Mesendoderm (in vitro differentiated cells): ENCODE measurements at places on chromosomes 7 and 10.

DNA sequence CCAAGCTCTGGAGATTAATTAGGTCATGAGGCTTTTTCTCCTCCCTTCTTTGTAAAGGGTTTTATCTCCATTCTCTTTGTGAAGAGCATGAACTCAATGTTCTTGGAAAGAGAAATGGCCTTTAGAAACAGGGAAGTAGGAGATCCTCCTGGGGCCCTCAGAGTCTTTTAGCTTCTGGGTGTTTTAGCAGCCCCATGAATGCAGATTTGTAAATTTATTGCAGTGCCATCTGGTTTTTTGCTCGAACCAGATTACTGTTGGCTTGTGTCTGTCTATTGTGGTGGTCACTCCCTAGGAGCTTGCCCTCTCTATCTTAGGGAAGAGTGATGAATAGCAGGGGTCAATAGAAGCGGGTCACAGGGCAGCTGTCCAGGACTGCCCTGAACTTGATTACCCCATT is 110.6 kb downstream of the BTRC start:
- DNase-seq = no peak

GRCh38 chr7:44796034-44796503 is 412 bp upstream of the PPIA start:
- peak; percentile 88 for DNase-seq

DNA sequence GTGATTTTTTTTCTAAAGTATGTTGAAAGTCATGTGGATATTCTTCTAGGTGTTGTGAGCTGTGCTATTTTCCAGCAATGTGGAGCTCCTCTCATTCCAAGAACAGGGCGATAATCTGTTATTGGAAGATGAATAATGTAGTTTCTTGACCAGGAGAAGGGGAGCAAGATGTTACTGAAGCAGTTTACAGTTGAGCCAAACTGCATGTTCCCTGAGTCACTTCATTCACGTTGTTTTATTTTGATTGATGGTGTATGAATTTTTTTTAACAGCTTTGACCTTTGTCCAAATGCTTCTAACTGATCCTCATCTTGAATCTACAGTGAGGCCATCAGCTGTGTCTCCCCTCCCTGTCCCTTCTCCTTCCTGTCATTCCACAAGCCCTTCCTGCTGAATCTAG is 277.1 kb upstream of the KLF6 start:
- no peak for DNase-seq

DNA sequence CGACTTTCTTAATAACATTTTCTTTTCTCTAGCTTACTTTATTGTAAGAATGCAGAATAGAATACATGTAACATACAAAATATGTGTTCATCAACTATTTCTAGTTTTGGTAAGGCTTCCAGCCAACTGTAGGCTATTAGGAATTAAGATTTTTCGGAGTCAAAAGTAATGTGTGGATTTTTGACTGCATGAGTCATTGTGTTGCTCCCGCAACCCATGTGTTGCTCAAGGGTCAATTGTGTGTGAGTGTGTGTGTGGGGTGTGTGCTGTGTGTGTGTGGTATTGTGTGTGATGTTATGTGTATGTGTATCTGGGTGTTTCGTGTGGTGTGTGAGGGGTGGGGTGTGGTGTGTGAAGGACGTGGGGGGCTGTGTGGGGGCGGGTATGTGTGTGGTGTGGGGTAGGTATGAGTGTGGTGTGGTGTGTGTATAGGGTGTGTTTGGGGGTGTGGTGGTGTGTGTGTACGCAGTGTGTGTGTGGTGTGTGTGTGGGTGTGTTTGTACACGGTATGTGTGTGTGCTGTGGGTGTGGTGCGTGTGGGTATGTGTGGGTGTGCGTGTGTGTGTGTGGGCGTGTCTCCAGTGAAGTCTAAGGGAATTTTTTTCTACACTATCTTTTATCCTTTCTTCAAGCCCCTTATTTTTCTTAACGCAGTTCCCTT is 60.5 kb downstream of the RSU1 start:
- DNase-seq = no peak

DNA sequence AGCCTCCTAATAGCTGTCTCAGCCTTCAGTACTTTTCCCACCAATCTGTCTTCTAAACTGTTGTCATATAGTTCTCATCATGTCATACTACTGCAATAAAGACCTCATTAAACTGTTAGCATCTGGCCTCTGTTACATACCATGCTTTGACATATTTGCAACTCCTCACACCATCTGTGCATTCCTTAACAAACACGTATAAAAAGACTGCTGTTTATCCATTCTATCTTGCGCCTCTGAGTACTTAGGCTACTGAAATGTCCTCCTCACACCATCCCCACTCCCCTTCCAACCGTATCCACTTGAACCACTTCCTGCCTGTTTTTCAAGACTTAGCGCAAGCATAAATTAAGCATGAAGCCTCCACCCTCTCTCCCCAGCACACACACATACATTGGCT is 41.6 kb downstream of the SLC16A9 start:
- peak; percentile 19 for DNase-seq

DNA sequence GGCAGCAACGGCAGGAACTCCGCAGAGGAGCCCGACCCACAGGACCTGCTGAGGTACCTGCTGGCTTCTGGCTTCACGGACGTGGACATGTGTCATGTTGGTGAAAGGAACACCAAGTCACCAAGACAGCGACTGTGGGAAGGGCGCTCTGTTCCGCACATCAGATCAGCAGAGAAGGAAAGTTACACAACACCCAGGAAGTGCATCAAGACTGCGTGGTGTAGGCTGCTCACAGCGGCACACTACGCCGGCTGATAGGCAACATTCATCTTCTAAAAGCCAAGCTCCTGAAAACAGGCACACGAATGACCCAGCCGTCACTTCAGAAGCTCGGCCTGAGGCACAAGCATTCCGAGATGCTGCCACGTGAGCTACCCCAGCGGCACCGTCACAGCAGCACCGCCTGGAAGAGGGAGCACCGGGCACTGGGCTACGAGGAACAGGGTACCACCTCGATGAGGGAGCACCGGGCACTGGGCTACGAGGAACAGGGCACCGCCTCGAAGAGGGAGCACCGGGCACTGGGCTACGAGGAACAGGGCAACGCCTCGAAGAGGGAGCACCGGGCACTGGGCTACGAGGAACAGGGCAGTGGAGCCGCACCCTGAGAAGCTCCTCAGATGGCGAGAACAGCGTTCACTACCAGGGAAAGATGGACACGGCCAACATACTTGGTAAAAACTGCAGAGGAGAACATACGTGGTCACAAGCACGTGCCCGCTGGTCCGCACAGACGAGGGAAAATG is 86.7 kb downstream of the MAD1L1 start:
- no peak for DNase-seq

GRCh38 chr7:35553519-35553918 is 141.4 kb downstream of the HERPUD2 start:
- DNase-seq = no peak

DNA sequence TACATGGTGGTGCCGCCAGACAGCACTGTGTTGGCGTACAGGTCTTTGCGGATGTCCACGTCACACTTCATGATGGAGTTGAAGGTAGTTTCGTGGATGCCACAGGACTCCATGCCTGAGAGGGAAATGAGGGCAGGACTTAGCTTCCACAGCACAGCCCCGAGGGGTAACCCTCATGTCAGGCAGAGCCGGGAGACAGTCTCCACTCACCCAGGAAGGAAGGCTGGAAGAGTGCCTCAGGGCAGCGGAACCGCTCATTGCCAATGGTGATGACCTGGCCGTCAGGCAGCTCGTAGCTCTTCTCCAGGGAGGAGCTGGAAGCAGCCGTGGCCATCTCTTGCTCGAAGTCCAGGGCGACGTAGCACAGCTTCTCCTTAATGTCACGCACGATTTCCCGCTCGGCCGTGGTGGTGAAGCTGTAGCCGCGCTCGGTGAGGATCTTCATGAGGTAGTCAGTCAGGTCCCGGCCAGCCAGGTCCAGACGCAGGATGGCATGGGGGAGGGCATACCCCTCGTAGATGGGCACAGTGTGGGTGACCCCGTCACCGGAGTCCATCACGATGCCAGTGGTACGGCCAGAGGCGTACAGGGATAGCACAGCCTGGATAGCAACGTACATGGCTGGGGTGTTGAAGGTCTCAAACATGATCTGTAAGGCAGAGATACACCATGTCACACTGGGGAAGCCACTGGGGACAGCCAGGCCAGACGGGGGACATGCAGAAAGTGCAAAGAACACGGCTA is 104.6 kb upstream of the TNRC18 start:
- DNase-seq = no peak

DNA sequence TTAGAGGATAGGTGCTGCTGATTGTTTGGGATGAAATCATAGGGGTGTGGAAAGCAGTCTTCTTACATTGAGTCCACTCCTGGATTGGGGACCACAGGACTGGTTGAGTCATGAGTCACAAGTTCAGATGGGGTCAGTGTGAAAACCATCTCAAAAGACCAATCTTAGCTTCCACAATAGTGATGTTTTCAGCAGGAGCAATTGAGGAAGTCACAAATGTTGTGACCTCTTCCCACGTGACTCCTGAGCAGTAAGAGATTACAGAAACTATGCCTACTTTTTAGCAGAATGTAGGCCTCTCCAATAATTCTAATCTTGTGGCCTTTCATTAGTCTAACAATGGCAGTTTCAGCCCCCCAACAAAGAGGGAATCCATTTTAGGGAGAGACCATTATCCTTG is 256.9 kb upstream of the CDC14C start:
- no peak for DNase-seq

DNA sequence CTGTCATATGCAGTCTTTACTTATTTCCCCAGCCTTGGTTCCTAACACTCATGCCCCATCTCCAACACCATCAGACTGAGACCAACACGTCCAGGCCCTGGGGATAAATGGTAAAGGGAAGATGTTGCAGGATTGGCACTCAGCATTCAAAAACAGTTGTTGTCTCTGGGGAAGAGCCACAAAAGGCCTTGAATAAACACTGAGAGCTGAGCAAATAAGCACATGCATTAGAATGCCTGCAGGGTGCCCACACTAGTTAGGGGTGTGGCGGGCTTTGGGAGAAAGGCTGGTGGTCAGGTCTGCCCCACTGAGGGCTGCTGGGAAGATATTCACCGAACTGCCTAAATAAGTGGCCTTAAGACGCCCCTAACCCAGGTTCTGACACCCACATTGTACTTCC is 391.0 kb downstream of the GFRA1 start:
- no peak for DNase-seq

- DNase-seq = no peak
Measured at GRCh38 chr10:57785068-57785467, 482.6 kb downstream of the IPMK start.

DNA sequence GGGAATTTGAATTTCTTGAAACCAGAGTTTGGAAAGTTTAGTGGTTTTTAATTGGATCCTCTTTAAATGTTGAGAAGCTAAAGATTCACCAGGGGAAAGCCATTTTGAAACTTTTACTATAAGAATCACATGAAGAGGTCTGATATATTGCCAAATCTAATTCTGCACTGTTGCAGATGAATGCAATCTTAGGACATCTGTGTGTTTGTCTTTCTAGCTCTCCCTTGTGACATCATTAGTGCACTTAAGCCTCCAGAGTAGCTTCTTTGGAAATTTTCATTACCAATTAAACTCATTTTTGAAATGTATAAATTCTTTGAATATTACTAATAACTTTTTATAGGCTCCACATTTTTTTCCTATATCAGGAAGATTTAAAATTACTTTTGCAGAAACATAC is 160.2 kb downstream of the BICC1 start:
- DNase-seq = no peak

DNA sequence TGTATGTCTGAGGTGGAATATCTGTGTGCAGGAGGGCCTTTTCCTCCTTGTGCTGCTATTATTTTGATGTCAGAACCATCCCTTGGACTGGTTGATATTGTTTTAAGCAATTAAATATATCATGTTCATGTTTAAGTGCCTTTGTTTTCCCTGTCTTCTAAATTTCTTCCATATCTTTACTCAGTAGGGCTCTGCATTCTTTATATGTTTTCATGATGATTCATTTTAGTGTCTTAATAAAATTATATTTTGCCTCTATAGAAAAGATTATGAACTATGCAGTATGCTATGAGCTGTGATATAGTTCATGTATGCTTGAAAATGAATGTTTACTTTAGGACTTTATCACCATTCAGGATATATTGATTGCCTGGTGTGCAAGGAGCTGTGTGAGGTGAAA is 34.8 kb downstream of the AHR start:
- DNase-seq = no peak

- no peak for DNase-seq
Measured at GRCh38 chr10:33022691-33023090, 64.7 kb upstream of the ITGB1 start.

DNA sequence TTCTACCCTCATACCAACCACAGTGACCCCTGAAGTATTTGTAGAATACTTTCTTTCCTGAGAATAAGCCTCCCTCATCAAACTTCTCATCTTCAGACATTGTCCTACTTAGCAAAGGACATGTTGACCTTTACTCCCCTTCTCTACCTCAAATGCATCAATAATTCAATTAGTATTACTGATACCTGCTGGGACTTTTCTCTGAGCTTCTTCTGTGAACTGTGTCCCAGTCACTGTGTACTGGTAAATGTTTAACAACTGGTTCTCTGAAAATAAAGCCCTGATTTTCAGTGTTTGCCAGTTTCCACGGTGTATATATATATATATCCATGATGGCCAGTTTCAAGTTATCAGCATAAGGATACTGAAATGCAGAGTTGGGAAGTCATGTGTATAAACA is 12.2 kb downstream of the PANK1 start:
- DNase-seq = no peak

DNA sequence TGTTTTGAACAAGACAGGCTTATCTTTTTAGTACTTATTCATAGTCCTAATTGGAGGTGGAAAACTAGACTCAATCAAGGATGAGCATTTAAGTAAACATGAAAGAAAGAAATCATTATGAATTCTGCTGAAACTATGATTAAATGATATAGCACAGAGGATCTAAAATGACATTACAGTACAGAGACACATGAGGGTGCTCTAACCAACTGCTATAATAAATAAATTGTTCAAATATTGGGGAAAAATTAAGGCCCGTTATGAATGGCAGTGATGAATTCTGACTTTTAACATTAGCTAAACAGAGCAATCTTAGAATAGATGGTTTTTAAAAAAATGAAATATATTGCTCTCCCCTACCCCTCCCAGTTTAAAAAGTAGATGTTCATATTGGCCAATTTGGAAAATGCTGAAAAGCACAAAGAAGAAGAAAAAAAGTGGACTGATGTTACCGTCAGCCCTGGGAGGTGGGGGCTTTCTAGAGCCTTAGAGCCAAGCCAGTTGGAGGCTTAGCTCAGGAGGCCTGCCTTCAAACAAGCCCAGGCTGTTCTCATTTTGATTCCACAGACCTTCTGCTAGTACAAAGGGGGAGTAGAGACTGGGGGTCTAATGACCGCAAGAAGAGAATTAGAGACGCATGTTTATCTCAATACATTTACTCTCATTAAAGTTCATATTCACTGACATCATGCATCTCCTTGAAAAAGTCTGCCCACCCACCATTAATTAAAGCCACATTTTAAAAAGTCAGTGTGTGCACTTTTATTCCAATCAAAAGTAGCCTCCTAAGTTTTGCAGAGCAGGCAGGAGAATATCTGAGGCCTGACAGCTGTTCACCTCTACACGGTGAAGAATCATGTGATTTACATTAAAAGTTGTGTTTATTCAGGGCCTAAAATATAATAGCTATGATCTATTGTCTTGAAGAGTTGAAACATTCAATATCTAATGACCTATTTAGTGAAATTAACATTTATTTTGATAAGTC is 10.0 kb downstream of the WNT2 start:
- no peak for DNase-seq
